Naive thymus-derived CD8-positive, alpha-beta T cell (primary cell): ENCODE measurements at places on chromosomes 1 and 21.

DNA sequence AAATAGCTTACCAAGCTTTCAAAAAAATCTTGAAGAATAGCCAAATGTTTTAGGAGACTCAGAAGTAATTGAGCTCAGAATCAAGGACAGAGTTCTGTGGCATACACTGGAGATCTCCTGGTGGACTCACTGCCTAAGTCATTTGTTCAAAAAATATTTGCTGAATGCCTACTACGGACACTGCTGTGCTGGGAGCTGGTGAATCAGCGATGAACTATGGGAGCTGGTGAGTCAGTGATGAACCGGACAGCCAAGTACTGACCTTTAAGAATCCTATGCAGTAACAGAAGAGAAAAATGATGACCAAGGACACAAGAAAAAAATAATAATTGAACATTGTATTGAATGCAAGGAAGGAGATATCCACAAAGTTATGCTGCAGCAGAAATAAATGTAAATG, 717.9 kb upstream of the CXADR start:
- no peak for DNase-seq

GRCh38 chr1:25617625-25618432, 1.2 kb downstream of the MAN1C1 start:
- no peak for DNase-seq

- no peak for DNase-seq
Observed at GRCh38 chr1:114114185-114115094, 39.2 kb downstream of the SYT6 start.

- DNase-seq, result no peak
Observed at GRCh38 chr1:115492019-115492595, 149.7 kb upstream of the VANGL1 start.

DNA sequence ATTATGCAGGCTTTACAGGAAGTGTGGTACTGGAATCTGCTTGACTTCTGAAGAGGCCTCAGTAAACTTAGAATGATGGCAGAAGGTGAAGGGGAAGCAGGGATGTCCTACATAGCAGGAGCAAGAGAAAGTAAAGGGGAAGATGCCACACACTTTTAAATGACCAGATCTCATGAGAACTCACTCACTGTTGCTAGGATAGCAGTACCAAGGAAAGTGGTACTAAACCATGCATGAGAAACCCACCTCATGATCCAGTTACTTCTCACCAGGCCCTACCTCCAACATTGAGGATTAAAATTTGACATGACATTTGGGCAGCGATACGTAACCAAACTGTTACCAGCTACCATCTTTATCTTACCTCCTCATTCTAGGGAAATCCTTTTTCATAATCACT, 9.6 kb downstream of the DHX9 start:
- DNase-seq, result no peak

DNA sequence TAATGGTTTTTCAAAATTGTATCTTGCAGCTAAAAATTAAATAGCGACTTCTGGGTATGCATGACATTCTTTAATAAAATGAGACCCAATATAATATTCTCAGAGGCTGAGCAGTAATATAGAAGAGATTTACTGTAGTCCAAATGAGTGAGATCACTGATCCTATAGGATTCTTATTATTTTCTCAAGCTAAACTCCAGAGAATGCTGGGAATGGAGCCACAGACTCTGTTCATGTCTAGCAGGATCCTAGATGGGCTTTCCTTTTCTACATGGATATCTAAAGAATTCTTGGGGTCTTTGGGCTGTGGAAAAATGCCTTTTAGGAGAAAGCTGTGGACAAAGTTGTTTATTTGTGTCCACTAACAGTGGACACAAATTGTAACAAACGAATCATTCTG, 150.7 kb upstream of the ZNF644 start:
- DNase-seq, result no peak

DNA sequence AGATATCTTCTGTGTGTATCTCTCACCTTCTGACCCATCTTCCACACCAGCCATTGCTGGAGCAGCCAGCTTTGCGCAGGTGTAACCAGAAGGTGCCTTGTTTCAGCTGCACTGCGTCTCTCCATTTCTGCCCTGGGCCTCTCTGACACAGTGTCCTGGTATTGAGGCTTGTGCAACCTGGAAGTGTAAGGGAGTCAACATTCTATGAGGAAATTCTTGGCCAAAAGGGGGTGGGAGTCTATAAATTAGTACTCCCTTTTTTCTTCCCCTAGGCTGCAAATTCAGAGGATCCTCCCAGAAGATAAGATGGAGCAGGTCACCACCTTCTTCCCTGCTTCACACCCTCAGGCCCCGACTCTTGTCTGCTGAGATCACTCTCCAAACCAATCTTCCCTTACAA, 109.1 kb downstream of the MRPS6 start:
- no peak for DNase-seq

- DNase-seq, result no peak
Observed at GRCh38 chr21:34242973-34243372, 120.8 kb upstream of the KCNE2 start.

GRCh38 chr1:210288116-210288515, 40.6 kb upstream of the HHAT start:
- DNase-seq, result no peak

- no peak for DNase-seq
Observed at GRCh38 chr1:63152572-63152971, 169.8 kb upstream of the FOXD3 start.

DNA sequence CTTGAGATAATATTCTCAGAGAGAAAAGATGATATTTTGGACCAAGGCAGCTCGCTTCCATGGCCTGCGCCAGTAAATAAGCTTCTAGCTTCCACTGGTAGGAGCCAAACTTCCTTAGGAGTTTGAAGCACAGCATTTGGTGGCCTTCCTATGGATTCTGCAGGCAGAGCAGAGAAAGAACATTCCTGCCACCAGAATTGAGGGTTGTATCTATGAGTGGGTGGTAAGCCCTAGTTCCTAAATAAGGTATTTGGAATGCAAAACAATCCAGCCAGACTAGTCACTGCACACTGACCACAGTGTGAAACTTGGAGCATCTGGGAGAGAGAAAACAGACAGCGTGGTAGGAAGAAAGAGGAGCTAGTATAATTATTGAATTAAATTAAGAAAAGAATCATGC, 54.1 kb upstream of the BCAR3 start:
- no peak for DNase-seq

DNA sequence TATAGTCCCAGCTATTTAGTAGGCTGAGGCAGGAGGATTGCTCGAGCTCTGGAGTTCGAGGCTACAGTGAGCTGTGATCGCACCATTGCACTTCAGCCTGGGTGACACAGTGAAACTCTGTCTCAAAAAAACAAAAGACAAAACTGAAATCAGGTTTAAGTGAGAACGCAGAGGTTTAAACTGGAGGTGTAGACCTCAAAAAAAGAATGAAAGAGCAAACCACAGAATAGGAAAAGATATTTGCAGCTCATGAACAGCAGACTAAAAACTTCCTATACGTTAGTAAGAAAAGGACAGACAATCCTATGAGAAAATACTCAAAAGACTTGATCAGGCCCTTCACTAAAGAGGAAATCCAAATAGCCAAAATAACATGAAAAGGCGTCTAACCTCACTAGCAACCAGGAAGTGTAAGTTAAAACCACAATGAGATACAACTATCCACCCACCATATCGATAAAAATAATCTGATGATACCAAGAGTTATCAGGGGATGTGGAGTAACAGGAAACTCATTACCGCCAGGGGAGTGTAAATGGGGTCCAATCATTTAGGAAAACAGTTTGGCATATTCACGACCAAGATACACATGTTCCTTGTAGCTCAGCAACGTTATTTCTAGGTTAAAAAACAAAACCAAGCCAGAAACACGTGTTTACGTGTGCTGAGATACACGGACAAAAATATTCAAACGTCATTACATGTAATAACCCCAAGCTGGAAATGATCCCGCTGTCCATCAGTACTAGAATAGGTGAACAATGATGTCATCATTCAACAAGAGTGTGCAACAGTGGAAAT, 9.8 kb downstream of the TNFRSF9 start:
- DNase-seq, result no peak

- no peak for DNase-seq
Observed at GRCh38 chr1:91499904-91500755, 521 bp upstream of the CDC7 start.

GRCh38 chr1:230169454-230170152, 102.6 kb downstream of the GALNT2 start:
- DNase-seq, result no peak

- no peak for DNase-seq
Observed at GRCh38 chr1:246447501-246447900, 59.6 kb downstream of the SMYD3 start.

DNA sequence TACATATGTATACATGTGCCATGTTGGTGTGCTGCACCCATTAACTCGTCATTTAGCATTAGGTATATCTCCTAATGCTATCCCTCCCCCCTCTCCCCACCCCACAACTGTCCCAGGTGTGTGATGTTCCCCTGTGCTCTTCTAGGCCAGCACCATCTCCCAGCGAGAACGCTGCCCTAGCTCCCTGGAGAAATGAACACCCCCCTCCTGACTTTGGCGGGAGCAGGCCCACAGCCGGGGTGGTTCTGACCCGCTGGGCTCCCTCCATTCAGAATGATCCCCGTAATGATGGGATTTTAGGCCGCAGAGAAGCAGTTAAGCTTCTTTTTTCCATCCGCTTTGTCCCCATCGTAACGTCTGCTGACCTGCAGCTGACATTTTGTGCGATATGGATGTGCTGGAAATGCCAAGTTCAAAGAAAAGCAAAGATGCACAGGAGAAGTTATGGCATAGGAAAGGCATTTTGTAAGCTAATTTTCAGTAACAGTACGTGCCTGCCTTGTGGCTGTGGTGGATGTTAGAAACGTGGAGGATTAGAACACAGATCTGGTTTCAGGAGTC, 39.3 kb downstream of the ELK4 start:
- DNase-seq, result no peak

DNA sequence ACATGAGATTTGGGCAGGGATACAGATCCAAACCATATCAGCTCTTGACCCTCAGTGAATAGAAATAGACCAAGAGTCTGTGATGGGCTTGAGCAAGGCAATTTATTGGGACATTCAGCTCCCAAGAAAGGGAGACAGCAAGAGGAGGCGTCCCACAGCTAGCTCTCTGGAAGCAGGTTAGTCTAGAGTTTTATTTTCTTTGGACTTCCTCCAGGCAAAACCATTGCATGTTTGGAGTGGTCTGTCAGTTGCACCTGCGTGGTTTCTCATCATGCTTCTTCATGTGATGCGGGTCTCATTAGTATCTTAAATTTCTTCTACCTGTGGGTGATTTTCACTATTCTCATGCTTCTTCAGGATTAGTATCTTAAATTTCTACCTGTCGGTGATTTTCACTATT, 1530.6 kb downstream of the PLA2G4A start:
- no peak for DNase-seq

- DNase-seq, result no peak
Observed at GRCh38 chr1:245481261-245481660, 326.5 kb downstream of the KIF26B start.

DNA sequence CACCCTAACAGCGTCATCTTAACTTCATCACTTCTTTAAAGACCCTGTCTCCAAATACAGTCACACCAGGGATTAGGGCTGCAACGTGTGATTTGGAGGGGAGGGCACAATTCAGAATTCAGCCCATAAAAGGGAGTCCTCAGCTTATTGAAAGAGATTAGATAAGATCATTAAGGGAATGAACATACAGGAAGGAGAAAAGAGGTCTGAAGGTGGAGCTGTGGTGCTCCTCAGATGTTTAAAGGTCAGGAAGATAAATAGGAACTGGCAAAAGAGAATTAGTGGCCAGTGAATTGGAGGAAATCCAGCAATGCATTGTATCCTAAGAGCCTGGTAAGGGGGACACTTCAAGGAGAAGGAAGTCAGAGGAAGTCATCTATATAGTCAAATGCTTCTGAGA, 113.5 kb downstream of the PROX1 start:
- no peak for DNase-seq

DNA sequence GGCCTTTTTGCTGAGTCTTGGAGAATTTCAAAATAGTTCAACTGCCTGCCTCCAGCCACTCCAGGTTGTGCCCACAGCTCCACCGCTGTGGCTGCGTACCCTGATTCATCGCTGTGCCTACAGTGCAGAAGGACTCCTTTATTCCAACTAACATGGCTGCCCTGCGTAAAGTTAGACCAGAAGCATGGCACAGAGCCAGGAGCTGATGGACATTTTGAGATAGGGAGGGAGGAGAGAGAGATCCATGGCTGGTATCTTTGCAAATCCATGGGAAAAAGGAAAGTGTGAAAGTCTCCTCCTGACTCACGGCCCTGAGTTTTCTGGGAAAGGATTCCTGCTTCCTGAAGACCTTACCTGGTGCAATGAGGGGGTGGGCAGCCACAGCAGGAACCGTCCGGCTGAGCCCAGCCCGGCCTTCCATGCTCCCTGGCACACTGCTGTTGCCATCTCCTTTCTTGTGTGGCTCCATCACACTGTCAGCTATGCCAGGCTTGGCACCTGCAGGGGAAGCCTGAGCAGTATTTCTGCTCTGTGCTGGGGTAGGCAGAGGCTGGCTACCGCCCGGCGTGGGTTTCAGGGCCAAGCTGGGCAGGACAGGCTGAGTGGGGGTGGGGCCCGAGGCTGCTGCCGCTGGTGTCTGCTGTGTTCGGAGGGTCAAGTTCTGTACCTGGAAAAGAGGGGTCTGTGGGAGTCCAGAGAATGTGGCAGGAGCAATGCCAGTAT, 46.0 kb upstream of the A3GALT2 start:
- no peak for DNase-seq

DNA sequence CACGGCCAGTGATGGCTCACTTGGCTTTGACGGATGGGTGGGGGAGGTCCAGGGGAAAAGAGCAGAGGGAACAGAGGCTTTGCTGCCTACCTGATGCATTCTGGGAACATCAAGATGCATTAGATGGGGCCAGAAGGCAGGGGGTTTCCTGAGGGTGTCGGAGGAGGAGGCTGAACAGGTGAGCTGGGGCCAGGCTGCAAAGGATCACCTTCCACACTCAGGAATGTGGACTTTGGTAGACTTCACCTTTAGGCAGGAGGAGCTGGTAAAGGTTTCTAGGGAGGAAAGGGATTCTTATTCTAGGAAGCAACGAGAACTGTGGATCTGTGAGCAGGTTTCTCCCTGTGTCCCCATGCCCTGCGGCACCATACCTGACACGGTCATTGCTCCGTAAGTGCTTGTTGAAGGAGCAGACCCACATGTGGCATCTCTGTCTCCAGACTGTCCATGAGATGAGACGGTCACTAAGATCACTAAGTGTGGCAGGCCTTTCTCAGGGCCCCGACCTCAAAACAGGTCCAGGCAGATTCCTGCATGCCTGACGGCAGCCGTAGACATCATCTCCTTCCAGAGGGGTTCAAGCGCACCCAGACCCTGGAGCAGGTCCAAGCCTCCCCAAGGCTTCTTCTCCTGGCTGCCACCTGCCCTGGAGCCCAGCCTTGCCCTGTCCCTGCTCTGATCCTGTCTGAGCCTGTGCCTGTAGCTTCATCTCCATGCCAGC, 89.1 kb upstream of the SLC25A33 start:
- DNase-seq, result no peak

GRCh38 chr1:230866171-230867070, 1.9 kb downstream of the C1orf198 start:
- DNase-seq, result no peak
